Astrocyte (in vitro differentiated cells and primary cell): ENCODE measurements at places on chromosomes 5 and 9. TPM values are rescaled to one million over a fixed set of nuclear protein-coding genes. Genes with fewer than 3 reads are reported as not detected.

DNA sequence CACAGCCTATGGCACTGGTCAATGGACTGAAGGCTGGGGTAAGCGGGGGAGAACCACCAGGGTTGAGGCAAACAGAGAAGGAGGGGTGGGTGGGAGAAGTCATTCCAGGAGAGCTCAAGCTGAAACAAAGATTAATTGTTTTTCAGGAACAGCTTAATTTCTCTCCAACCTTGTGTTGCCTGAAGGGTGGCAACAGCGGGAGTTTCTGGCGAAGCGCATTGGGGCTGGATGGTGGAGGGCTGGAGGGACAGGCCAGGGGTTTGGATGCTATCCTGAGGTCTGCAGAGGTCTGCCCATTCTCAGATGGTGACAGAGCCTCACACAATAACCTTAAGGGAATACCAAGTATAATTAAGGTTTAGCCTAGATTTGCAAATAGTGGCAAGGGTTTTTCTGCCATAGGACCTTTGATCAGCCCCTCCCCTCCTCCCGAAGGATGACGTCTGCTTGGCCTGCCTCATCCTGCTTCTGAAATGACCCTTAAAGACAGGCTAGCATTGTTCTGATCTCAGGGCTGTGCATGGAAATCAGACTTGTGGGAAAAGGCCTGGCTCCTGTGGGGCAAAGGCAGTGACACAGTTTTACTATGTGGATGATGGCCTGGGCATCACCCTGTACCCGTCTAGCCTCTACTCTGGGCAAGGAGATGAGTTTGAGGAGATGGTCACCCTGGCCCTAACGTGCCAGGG lies 32.7 kb downstream of the PSD2 start:
- no peak for DNase-seq

The SLC4A9 gene
- 0.25 TPM in 1 of 2 replicates, not detected in the other for total RNA-seq

- DNase-seq = no peak
Observed at GRCh38 chr5:571791-572190, 40.3 kb upstream of the CEP72 start.

The TMEM252 gene
- not detected in 2 replicates for total RNA-seq

- no peak for DNase-seq
Observed at GRCh38 chr5:122341087-122341486, 29.1 kb downstream of the SNCAIP start.

DNA sequence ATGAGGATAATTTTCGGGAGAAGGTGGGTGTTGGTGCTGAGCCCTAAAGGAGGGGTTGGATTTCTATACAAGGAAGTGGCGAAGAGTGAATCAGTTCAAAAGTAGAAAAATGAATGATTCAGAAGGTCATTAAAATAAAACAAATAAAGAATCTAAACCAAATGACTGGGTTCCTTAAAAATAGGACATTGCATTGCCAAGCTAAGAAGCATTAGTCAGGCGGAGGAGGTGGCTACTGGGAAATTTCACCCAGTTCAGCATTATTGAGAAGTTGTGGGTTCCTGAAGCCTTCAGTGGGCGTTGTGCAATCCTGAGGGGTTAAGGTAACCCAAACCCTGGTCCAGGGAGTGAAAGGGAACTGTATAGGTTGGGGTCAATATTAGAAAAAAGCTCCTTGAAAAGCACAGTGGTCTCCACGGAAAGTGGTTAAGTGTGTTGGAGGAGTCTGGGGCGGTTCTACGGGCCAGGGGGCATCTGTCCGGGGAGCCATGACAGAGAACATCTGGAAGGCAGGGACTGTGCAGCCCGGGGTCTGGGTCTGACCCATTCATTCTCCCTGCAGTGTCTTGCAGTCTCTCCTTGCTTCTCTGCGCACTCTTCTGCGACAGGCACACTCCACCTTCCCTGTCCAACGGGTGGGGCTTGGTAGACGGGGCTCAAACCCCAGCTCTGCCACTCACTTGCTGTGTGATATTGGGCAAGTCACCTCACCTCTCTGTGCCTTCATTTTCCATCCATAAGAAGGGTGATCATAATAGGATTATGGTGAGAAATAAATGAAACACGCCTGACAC lies 27.6 kb upstream of the DUSP1 start:
- DNase-seq = peak; percentile 94

The AK3 gene
- 41.4 and 45.1 TPM in 2 replicates for total RNA-seq
